ENCODE measurements at places on chromosomes 1 and 21.

- no peak for DNase-seq
Observed at GRCh38 chr1:233342086-233342485, 14.6 kb downstream of the MAP3K21 start.

DNA sequence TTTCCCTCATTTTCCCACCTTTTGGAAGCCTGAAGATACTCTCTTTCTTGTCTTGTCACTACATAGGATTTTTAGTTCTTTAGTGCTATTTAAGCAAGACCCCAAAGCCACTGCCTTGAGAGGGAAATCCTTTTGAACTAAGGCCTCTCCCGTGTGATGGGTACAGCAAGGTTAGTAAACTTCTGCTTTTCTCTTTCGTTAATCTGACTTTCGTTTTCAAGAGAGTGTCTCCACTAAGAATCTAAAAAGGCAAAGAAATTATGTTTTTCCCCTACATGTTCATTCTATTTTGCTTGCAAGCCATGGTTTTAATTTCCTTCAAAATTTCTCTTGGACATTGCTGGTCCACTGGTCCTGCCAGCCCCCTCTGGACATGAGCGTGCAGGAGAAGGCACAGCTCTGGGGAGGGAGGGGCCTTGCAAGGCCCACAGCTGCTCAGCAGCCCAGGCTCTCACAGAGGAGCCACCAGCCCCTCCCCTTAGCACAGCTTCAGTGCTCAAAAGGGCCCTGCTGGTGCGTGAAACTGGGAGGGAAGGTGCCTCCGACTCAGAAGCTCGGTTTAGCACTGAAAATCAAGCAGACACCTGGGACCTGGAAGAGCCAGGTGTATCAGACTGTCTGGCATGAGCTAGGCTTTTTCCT is 210.9 kb upstream of the GALNT2 start:
- DNase-seq, result no peak

- no peak for DNase-seq
Observed at GRCh38 chr21:19343711-19344110, 940.1 kb upstream of the TMPRSS15 start.

DNA sequence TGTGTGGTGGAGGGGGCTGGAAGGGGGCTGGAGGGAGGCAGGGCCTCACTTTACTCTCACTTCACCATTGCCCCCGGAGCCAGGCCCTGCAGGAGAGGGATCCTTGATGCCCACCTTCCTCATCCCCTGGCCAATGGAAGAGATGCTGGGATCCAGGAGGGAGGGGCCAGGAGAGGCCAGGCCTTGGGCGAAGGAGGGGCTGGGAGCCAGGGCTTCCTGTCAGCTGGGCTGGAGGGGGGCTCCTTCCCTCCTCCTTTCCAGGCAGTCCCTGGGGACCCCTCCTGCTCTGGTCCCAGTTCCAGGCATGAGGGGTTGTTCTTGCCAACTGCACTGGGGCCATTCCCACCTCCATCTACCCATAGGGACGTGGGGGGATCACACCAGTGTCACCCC is 5.7 kb downstream of the AHDC1 start:
- DNase-seq, result no peak

DNA sequence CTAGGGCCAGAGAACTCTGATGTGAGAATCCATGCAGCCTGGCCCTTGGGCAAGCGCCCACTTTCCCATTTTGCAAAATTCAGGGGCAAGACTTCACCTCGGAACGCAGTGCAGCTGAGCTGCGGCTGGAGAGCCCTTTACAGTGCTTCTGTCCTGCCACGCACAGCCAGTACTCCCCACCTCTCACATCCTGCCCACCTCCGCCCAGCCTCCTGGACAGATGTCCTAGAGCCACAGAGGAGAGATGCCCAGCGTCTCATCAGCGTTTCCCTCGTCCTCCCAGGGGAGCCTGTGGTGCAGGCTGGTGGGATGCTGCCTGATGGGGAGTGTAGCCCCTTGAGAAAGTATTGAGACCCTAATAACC is 29.6 kb downstream of the RUNX3 start:
- DNase-seq, result no peak

- no peak for DNase-seq
Observed at GRCh38 chr1:67815303-67816094, 17.8 kb downstream of the GNG12 start.

DNA sequence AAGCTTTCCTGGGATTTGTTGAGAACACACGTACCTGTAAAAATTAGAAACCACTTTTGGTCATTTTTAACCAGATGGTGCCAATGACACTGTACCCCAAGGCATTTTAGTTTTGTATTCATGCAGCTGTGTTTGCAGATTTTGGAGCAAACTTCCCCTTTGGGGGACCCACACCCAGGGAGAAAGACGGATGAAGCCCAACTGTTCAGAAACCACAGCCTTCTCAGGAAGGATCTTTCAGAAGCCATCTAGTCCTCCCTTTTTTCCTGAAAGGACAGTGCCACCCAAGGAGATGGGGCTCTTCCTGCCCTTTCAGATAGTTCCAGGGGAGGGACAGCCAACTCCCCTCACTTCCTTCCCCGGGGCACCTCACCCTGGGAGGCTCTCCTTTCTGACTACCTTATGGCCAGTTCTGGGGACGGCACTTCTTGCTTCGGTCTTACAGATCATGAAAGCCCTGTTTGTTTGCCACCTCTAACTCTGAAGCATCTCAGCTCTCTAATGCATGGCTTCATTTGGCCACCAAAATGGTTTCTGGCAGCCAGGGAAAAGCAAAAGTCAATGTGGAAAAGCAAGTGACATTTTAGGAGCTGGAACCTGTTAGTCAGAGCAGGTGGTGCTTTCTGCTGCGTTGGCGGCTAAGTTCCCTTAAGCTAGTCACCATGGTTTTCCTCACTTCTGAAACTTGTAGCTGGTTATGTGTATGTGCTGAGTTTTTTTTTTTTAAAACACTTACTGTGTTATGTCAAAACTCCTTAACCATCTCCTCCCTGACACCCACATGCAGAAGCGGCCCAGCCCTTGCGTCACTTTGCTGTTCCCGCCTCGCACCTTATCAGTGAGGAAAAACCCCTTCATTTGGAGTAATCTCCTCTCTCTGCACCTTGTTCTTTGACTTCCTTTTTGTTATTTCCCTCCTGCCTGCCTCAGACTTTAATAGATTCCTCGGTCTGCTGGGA is 10.1 kb downstream of the TMCC2 start:
- no peak for DNase-seq

DNA sequence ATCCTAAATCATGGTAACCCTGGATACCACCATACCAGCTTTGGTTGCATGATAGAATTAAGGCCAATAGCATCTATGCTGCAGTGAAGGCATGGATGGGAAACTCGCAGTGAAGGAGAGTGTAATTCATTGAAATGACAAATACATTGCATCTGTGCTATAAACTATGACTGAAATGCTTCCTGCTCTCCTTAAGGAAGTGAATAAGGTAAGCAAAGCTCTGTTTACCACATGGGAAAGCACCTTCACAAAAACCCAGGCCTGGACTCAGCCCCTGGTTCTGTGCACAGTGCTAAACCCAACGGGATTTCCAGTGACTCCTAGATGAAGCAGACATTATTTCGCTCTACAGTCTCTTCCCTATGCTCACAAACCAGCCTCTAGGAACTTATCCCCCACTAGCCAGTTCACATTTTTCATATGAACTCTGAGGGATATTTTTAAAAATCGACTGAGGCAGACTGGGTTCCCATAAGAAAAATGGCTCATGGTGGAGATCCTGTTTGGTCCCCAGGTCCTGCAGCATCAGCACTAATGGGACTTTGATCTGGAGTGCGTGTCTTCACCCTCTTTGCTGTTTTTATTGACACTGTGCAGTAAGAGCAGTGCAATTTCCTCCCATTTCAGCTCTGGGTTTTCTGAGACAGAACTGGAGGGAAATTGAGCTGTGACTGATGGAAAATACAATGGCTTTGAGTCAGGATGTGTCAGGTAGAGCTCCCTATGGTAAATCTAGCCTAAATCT is 362.7 kb downstream of the SIPA1L2 start:
- no peak for DNase-seq

GRCh38 chr1:36807262-36807661 is 227.1 kb downstream of the GRIK3 start:
- DNase-seq, result no peak

- DNase-seq, result no peak
Observed at GRCh38 chr1:75394386-75395139, 216.4 kb downstream of the SLC44A5 start.

- no peak for DNase-seq
Observed at GRCh38 chr1:19338323-19338762, 26.2 kb downstream of the SLC66A1 start.

- DNase-seq, result no peak
Observed at GRCh38 chr21:31198575-31198974, 145.5 kb downstream of the TIAM1 start.
